ENCODE measurements at places on chromosomes 16 and 17.

GRCh38 chr17:50295021-50295420 is 20.8 kb downstream of the TMEM92 start:
- peaks cover 11% of the 10 kb centered on the region for H3K4me1 ChIP-seq
- H3K27ac ChIP-seq, result no peak overlapping the region
- no peaks in the 10 kb centered on the region for H3K36me3 ChIP-seq
- no peak overlapping the region for H3K4me3 ChIP-seq

GRCh38 chr17:39208893-39209292 is 8.8 kb downstream of the RPL19 start:
- H3K27me3 ChIP-seq, result peaks cover 10% of the 10 kb centered on the region
- peaks cover 14% of the 10 kb centered on the region for H3K36me3 ChIP-seq
- peak overlapping the region; percentile 14 for H3K4me3 ChIP-seq
- DNase-seq, result no peak

- no peak for DNase-seq
- H3K27ac ChIP-seq, result no peak overlapping the region
- no peak overlapping the region for H3K4me3 ChIP-seq
- H3K27me3 ChIP-seq, result no peaks in the 10 kb centered on the region
- H3K36me3 ChIP-seq, result peaks cover 34% of the 10 kb centered on the region
Measured at GRCh38 chr16:88740727-88741055, 34.4 kb downstream of the CTU2 start.

DNA sequence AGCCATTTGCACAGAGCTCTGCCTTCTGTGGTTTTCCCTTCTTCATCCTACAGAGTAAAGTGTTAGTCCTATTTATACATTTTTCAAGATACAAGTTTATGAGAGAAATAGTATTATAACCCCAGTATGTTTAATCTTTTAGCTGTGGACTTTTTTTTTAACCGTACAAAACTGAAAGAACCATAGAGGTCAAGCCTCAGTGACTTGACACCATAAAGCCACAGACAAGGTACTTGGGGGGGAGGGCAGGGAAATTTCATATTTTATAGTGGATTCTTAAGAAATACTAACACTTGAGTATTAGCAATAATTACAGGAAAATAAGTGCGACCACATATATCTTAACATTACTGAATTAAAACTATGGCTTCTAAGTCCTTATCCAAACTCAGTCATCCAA is 17.0 kb upstream of the RAB11FIP4 start:
- no peak overlapping the region for H3K27ac ChIP-seq
- no peak overlapping the region for H3K4me3 ChIP-seq
- H3K4me1 ChIP-seq, result no peaks in the 10 kb centered on the region
- no peak for DNase-seq
- no peaks in the 10 kb centered on the region for H3K27me3 ChIP-seq
- H3K36me3 ChIP-seq, result peaks cover 17% of the 10 kb centered on the region

GRCh38 chr17:2025220-2025621 is at the start of gene RTN4RL1:
RTN4RL1 (minus strand) TSS chr17:2025334; CDS start chr17:2024865, 469 bp downstream.
- H3K36me3 ChIP-seq, result no peaks in the 10 kb centered on the region
- H3K27me3 ChIP-seq, result peaks cover 51% of the 10 kb centered on the region
- DNase-seq, result peak; percentile 47
- no peak within 1 kb of the TSS for H3K27ac ChIP-seq

- DNase-seq, result peak; percentile 73
- peaks cover 13% of the 10 kb centered on the region for H3K4me1 ChIP-seq
- no peak overlapping the region for H3K27ac ChIP-seq
- H3K27me3 ChIP-seq, result peaks cover 21% of the 10 kb centered on the region
- H3K36me3 ChIP-seq, result no peaks in the 10 kb centered on the region
Measured at GRCh38 chr17:77247048-77247541, 106.3 kb downstream of the SEC14L1 start.

DNA sequence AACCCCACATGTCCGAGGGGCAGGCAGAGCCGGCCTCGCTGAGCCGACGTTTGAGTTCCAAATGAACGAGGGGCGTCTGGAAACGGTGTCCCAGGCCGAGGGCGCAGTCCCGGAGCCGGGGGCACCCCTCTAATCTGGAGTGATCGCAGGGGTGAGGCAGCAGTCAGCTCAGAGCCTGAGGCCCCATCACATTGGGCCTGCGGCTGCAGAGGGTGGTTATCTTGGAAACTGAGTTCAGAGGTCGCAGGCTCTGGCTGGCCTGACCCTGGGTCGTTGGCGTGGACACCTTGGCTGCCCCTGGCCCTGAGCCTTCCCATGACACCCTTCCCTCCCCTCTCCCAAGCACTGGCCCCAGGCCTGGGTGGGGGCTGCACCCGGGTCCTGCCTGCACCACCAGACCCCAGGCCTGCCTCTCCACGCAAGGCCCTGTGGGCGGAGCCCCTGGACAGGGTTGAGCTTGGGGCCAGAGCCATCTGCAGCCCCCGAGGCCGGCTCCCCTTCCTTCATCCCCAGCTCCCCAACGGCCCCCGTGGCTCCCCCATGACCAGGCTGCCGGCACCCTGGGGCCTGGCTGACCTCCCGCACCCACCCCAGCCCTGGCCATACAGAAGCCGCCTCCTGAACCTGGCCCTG is 45.6 kb downstream of the ZFPM1 start:
- H3K36me3 ChIP-seq, result peaks cover 19% of the 10 kb centered on the region
- no peak overlapping the region for H3K4me3 ChIP-seq
- no peaks in the 10 kb centered on the region for H3K27me3 ChIP-seq

GRCh38 chr16:17622366-17622765 is 151.6 kb upstream of the XYLT1 start:
- H3K4me1 ChIP-seq, result no peaks in the 10 kb centered on the region
- no peak overlapping the region for H3K27ac ChIP-seq
- H3K27me3 ChIP-seq, result no peaks in the 10 kb centered on the region
- DNase-seq, result no peak

DNA sequence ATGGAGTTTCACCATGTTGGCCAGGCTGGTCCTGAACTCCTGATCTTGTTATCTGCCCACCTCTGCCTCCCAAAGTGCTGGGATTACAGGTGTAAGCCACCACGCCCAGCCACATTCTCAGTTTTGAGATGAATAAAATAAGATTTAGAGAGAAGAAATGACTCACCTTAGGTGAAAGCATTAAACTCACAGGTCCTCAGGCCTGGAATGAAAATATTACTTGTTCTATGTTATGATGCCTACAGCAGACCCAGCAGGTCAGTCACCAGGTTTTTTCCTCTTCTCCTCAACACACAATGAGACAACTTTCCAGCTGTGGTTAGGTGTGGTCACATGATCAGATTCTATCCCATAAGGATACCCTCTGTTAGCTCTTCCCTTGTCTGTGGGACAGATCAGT is 150.3 kb downstream of the C16orf95 start:
- H3K4me1 ChIP-seq, result peaks cover 2% of the 10 kb centered on the region
- H3K36me3 ChIP-seq, result no peaks in the 10 kb centered on the region
- no peak overlapping the region for H3K27ac ChIP-seq
- no peak overlapping the region for H3K4me3 ChIP-seq

GRCh38 chr16:19776565-19776964 is 58.5 kb downstream of the IQCK start:
- no peaks in the 10 kb centered on the region for H3K27me3 ChIP-seq
- no peak overlapping the region for H3K27ac ChIP-seq
- no peak overlapping the region for H3K4me3 ChIP-seq
- no peaks in the 10 kb centered on the region for H3K36me3 ChIP-seq
- H3K4me1 ChIP-seq, result no peaks in the 10 kb centered on the region

- DNase-seq, result no peak
- no peaks in the 10 kb centered on the region for H3K4me1 ChIP-seq
- no peak overlapping the region for H3K27ac ChIP-seq
- H3K4me3 ChIP-seq, result no peak overlapping the region
- H3K36me3 ChIP-seq, result peaks cover 48% of the 10 kb centered on the region
Measured at GRCh38 chr16:10896723-10897122, 19.7 kb downstream of the CIITA start.

DNA sequence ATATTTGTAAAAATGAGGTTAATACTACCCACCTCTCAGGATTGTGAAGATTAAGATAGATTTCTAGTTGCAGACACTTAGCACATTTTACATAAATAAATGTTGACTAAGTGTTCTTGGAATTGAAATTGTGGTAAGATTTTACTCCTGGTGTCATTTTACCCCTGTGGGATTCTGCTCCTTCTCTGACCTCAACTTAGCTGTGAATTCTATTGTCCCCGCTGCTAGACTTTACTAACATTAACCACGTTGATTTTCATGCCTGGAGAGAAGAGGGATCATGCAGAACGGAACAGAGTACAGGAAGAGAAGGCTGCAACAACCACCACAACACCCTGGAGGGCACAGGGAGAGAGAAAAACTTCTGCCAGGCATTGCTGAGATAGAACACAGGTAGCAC is 2.1 kb upstream of the TOM1L1 start:
- no peak overlapping the region for H3K4me3 ChIP-seq
- no peak for DNase-seq
- no peak overlapping the region for H3K27ac ChIP-seq
- H3K36me3 ChIP-seq, result no peaks in the 10 kb centered on the region
- H3K4me1 ChIP-seq, result peaks cover 14% of the 10 kb centered on the region

Data from mesenchymal stem cell (in vitro differentiated cells and primary cell).